Forelimb muscle (tissue), 1 donor: ENCODE measurements at places on chromosomes 6 and 20. TPM values are rescaled to one million over a fixed set of nuclear protein-coding genes. Genes with fewer than 3 reads are reported as not detected.

DNA sequence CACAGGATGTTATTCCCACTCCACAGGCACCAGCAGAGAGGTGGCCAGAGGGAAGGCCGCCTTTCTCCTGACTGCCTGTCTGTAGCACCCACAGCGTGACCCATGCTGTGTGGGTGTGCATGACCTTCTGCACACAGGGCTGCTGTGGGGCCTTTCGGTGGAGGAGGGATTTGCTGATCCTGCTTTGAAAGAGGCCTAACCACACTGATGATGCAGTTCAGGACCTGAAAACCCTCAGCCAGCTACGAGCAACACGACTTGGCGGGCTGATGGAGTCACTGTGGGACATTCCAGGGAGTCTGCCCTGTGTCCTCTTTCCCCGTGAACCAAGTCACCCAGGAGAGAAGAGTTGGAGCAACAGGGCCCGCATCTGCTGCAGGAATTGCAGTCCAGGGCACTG lies 49.1 kb downstream of the SYTL3 start:
- DNase-seq: no peak

- no peak for DNase-seq
Measured at GRCh38 chr6:12012558-12013306, 620 bp downstream of the HIVEP1 start.

- DNase-seq: no peak
Measured at GRCh38 chr6:134230087-134230700, 87.7 kb downstream of the SGK1 start.

DNA sequence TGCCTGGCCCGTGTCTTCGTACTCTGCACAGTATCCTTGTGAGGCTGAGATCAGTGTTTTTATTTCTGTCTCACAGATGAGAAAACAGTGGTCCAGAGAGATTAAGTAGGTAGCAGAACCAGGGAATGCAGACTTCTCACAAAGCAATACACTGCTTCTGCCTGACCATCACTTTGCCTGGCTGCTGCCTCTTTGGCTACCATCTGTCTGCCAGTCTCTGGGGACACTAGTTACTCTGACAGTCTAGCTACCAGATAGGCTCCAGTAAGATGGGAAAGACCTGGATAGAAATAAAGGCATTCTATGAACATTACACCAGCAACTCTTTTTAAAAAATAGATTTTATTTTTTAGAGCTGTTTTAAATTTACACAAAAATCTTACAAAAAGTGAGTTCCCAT lies 96.9 kb downstream of the PHACTR3 start:
- no peak for DNase-seq

DNA sequence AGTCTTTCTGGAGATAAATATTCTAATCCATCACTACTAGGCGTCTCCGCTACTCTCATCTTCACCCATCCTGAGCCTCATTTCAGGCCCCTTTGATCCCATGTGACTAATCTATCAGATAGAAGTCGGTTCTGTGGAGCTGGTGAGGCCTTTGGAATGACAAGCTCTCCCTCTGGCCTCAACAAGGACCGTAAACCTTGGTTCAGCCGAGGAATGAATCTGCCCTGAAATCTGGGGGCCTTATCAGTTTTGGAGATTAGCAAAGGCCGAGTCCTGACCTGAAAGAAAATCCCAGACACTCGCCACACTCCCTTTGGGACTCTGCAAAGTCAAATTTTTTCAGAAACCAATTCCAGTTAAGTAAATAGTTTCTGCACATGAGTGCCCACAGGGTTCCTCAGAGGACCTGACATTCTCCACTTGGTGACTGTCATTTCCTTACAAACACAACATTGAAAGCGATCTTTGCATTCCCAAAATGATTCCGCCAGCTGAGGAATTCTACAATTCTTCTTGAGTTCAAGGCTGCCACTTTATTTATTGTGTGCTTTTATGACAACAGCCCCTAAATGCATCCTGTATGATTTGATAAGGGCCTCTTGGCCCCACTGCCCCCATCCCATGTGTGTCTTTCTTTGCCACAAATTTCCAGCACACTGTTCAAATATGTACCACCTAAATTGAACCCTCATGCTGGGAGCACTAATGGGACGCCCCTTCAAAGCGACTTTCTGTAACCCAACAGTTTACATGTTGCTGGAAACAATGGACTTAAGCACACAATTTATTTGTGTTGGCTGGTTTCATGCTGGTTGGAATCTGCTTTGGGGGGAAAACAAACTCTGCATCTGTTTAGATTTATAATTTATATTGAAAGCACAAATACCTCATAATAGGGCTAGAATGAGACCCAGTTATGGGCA lies 10.0 kb upstream of the RIPOR3 start:
- DNase-seq: no peak

DNA sequence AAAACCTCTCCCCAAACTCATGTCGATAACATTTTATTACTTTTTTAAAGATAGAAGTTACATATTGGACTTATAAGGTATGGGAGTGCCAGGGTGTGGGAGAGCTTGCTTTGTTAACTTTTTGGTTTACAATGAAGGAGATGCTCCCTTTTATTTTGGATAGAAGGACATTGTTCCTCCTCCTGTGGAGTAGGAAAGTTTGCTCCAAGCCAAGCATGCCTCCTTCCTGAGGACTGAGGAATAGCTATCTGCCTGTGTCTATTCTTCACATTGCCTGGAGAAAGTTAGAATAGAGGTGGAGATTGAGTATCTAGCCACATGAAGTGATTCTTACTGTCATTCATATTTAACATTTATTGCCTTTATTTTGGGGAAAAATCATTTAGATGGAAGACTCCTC lies 71.9 kb downstream of the EYA4 start:
- DNase-seq: no peak

DNA sequence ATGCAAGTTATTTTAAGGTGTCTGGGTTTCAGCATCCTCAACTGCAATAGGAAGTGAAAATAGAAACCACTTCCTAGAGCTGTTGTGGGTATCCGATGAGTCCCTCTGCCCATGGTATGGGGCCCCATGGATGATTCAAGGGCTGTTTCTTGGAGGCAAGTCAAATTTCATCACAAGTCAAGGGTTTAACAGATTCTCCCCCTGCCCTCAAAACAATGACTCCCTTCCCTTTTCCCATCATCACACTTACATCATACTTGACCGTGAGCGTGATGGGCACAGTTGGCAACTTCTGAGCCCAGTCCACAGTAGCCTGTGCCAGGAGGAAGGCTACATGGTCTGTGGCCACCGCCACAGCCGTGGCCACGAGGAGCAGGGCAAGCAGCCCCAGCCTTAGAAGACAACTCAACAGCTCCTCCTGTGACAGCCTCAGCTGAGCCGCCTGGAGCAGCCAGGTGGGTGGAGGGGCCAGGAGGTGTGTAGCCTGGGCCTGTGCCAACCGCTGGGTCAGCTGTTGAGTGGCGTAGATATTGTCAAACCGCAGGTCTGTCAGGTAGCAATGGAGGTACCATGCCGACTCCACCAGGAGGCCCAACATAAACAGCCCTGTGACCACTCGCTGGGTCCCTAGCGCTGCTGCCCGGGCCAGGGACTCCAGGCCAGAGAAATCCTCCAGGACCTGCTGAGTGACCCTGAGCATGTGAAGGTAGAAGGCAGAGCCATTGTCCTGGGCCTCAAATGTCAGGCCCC lies 5.2 kb downstream of the OCSTAMP start:
- DNase-seq: no peak

- no peak for DNase-seq
Measured at GRCh38 chr6:57210060-57210459, 12.0 kb downstream of the RAB23 start.

DNA sequence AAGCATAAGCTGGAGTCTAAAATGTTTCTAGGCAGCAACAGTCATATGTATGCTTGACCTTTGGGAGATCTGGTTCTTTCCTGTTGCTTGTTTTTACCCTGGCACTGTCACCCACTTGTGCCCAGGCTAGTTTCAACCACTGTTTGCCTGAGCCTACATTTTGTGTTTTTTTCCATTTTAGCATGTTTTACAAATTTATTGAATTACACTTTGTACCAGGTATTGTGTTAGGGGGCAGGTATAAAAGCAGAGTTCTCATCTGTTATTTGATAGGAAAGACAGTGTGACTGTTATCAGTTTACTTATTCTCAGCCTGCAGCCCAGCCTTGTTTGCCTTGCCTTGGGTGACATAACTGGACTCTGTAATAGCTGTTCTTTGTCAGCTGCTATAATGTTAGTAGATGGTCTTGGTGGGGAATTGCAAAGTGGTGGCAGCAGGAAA lies 147.0 kb downstream of the CDKAL1 start:
- DNase-seq: no peak

GRCh38 chr20:48192109-48192508 lies 406.8 kb upstream of the SULF2 start:
- no peak for DNase-seq

DNA sequence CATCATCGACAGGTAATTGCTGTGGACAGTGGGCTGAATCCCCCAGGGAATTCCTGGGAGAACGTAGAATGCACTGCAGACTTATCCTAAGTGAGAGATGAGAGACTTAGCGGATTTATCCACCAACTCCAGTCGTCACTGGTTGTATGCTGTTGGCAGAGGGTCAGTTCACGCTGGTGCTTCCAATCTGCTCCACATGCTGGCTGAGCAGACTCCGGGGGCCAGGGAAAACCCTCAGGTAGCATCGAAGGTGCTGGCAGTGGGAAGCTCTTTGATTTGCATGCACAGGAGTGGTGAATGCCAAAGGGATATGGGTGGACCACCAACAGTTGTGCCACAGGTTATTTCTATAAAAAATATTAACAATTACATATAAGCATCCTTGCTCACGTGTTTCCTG lies 20.2 kb downstream of the TTLL9 start:
- DNase-seq: no peak

- no peak for DNase-seq
Measured at GRCh38 chr20:13259921-13260320, 38.8 kb downstream of the ISM1 start.

DNA sequence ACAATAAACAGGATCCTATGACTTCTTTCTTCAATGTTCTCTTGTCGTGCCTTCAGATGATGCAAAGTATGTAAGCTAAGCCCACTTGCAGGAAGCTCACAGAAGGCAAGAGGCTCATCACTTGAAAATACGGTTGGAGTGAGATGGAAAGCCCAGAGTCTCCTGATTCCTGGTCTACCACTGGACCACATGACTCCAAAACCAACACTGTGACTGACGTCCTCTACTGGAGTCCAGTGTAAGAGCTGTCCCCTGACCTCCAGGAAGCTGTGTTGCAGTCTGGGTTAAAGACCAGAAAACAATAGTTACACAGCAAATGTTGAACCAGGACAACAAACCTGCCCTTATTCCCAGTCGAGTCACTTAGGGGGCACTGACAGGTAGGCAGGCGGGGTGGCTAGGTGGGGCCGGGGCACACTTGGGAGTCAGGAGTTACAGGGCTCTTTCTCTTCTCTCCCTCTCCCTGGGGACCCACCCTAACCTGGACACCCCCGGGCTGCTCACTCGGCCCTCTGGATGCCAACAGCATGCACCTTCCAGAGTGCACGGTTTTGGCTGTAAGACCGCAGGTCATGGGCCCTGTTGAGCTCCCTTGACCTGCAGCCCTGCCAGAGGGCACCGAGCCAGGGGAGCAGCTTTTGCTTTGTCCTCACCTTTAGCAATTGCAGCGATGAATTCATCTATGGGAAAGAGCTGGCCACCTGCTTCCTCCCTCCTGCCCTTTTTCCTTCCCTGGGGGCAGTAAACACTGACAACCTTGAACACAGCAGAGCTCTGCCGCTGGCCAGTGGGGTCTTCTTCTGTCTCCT lies 7.4 kb downstream of the PCK1 start:
- no peak for DNase-seq

DNA sequence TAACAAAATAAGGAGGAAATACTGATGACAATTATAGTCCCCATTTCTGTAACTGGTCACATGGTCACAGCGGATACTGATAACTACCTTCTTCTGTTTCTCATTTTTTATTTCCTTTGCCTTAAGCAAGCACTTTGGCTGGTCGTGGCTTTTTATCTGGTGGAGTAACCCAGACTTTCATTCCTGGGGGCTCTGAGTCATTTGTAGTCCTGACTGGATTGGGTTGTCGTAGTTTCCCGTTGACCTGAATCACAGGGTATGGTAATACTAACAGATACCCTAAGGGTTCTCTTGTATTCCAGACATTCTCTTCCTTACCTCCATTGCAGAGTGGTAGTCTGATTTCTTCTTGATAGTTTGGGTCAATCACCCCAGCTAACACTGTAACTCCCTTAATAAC lies 500.3 kb upstream of the ADGRB3 start:
- no peak for DNase-seq

GRCh38 chr6:803191-803977 lies 110.4 kb upstream of the EXOC2 start:
- no peak for DNase-seq

- no peak for DNase-seq
Measured at GRCh38 chr6:139364302-139364981, 10.0 kb downstream of the CITED2 start.

PLN gene
- polyA plus RNA-seq: 5.4 TPM

ARFGEF2 gene
- 12.9 TPM for polyA plus RNA-seq

NFATC2 gene
- polyA plus RNA-seq: 4.0 TPM

KCNB1 gene
- polyA plus RNA-seq: 7.1 TPM
